ENCODE measurements at places on chromosomes 3 and 15.

- peak; percentile 44 for DNase-seq
Observed at GRCh38 chr3:111758642-111759041, 100.4 kb upstream of the PHLDB2 start.

GRCh38 chr3:26350853-26351252, 271.7 kb upstream of the LRRC3B start:
- DNase-seq: no peak

DNA sequence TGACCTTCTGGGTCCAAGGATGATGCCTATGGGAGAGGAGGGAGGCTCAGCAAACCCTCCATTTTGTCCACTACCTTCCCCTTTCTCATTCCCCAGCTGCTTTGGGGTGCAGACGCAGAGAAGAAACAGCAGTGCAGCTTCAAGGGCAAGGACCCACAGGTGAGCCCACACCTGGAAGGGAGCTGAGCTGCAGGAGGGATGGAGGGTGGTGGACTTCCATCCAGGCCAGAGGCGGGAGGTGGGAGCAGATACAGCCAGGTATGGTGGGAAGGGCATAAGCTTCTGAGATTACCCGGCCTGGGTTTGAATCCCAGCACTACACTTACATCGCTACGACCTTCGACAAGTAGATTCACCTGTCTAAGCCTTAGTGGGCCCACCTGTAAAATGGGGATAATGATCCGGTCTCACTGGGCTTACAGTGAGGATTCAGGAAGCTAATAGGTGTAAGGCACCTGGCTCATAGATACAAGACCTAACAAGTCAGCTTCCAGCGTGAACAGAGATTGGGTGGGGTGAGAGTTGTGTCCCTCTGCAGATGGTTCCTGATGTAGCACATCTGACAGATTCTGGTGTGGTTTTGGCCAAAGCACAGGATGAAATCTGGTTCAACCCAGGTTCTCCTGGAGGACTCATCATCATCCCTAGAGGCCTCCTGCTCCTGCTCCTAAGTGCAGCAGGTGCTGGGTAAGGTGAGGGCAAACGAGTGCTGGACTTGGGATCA, 15.9 kb downstream of the CIB1 start:
- no peak for DNase-seq

- no peak for DNase-seq
Observed at GRCh38 chr3:134449951-134450350, 35.8 kb downstream of the ANAPC13 start.

DNA sequence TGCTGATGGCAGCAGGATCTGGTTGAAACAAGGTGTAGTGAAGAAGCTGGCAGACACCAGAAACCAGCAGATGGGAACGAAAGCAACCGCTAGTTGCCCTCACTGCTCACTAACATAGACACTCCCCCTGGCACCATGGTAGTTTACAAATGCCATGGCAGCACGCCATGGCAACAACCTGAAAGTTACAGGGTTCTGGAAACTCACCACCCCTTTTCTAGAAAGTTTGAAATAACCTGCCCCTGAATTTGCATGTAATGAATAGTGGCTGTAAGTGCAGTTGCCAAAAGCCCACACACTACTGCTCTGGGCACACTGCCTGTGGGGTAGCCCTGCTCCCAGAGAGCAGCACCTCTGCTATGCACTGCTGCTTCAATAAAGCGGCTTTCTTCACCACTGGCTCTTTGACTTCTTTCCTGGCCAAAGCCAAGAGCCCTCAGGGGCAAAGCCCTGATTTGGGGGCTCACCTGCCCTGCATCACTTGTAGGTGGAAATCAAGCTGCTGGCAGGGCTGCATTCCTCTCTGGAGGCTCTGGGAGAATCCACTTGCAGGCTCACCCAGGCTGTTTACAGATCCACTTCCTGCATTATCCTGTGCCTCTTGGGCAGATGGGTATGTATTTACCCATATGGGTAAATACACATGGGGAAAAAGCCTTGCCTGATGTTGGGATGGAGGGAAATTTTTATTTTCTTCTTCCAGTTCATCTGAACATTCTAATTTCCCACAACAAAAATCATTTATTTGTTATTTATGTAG, 2.0 kb upstream of the GP9 start:
- DNase-seq: no peak

Data from fibroblast of the aortic adventitia (primary cell).